ENCODE measurements at places on chromosomes 7 and 10.

- no peak for DNase-seq
Measured at GRCh38 chr7:132735476-132735875, 159.2 kb upstream of the PLXNA4 start.

- DNase-seq = no peak
Measured at GRCh38 chr10:8114741-8115617, 60.5 kb downstream of the GATA3 start.

- no peak for DNase-seq
Measured at GRCh38 chr10:132158122-132158741, 28.5 kb upstream of the DPYSL4 start.

- DNase-seq = no peak
Measured at GRCh38 chr7:147423875-147424274, 1166.7 kb upstream of the C7orf33 start.

DNA sequence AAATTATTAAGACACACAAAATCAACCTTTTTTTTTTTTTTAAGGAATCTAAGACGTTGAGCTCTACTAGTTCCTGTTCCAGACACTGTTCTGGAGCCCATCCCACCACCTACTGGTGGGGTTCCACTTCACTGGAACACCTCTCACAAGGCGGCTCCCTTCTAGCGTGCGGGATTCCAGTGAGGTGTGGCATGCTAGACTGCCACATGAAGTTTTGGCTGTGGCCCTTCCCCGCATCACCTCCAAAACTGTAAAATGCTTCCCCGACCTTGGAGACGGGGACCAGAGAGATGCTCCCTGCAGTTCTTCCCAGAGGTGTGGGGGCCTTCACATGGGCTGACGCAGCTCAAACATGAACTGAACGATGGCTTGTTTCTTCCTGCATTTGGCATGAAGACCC lies 12.6 kb downstream of the FAM53B start:
- no peak for DNase-seq

DNA sequence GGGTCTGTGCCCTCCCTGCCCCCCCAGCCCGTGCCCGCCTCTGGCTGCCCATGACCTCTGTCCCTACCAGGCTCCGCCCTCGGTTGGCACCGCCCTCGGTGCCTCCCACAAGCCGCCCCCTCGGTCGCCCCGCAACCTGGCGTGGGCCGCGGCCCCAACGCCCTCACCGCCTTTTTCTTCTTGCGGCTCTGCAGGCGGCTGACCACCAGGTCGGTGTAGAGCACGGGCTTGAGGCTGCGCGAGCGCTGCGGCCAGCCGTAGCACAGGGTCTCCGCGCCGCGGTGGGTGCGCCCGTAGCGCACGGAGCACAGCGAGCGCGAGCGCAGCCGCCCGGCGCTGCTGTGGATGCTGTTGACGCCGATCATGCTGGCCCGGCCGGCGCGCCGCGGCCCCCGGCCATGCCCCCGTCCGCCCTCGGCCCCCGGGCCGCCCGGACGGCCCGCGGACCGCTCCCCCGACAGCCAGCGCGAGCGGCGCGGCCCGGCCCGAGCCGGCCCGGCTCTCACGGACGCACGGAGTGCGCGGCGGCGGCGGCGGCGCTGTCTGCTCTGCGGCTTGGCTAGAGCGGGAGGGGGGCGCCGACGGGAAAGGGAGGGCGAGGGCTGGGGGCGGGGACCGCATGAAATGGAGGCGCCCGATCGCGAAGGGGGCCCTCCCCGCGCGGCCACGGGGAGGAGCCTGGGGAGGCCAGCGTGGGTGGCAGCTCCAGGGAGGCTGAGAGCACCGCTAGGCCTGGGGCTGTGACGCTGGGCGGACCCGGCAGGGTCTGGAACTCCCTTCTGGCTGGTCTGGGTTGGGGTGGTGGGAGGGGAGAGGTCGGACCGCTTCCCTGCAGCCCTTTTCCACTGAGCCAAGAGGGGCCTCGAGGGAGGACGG lies 9.6 kb downstream of the PSD start:
- DNase-seq = peak; percentile 78

GRCh38 chr10:78512205-78512550 lies 478.5 kb downstream of the RPS24 start:
- DNase-seq = no peak

Measured in skin of body (tissue), 3 donors.